SK-N-SH (cell line): ENCODE measurements at places on chromosomes 3 and 15.

GRCh38 chr15:44231842-44232241 is 36.8 kb upstream of the FRMD5 start:
- DNase-seq: no peak

DNA sequence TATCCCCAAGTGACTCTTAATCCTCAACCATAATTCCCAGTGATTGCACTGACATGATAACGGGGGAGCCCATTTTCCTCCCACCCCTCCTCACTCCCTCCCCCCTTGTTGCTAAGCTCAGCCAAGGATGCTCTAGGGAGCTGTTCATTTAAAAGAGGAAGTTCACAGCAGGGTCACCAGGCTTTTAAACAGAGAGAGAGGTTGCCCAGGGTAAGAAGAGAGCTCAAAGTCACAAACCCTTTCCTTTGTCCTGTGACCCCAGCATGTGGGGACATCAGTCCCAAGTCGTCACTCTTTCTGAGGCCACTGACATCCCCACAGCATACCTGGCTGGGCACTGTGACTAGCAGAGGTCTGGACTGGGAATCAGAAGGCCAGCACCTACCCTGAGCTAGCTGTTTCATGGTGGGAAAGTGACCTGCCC is 144.1 kb downstream of the RORA start:
- peak; percentile 70 for DNase-seq

- DNase-seq: no peak
Measured at GRCh38 chr3:123750659-123751420, 133.3 kb downstream of the MYLK start.

DNA sequence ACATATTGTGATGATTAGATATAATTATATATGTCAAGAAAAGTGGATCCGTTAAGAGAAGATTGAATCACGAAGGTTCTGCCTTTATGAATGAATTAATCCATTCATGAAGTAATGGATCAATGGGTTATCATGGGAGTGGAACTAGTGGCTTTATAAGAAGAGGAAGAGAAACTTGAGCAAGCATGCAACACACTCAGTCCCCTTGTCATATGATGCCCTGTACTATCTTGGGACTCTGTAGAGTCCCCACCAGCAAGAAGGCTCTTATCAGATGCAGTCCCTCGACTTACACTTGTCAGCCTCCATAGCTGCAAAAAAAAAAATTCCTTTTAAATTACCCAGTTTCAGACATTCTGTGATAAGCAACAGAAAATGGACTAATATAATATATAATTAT is 301.9 kb downstream of the RAP2B start:
- no peak for DNase-seq

DNA sequence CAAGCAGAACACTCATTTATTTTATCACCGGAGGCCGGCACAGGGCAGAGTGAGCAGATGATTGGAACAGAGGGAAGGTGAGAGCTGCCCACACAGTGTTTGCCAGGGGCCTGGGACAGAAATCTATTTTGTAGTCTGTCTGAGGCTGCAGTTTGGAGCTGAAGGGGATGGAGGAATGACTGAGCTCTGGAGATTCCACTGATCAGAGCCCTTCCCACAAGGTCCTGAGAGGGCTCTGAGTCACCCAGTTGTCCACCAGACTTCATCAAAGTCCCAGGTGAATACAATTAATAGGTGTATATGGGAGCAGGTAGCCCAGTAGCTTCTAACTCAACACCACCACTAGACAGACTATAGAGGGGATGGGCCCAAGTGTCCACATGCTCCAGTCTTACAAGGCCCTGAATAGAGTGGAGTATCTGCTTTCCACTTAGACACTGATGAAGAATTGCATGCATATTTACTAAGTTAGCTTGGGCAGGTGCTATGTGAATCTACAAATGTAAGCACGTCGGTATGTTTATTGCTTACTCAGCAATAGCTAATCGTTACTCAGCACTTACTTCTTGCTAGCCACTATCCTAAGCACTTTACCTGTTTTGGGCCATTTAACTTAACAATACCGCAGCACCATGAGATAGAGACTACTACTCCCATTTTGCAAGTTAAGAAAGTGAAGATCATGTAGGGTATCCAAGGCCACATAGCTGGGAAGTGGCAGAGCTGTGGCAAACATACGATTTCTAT is 2.7 kb upstream of the STARD5 start:
- DNase-seq: no peak

- no peak for DNase-seq
Measured at GRCh38 chr3:43523454-43524053, 98.3 kb downstream of the ANO10 start.

- DNase-seq: no peak
Measured at GRCh38 chr3:120393761-120394160, 44.6 kb upstream of the LRRC58 start.

DNA sequence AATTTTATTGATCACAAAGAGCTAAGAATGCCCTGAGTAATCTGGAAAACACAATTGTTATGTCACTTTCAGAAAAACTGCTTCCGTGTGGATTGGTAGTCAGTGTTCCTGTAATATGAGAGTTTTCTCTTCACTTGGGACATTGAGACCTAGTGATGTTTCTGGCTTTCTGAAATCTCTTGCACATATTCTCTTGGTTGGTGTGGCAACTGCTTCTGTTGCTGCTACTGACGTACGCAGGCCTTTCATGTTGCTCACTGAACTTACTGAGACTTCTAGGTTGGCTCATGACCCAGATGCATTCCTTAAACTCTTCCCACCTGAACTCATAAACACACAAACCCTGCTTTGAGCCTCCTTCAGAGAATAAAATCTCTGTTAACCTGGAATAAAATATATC is 175.0 kb upstream of the PFN2 start:
- DNase-seq: no peak

DNA sequence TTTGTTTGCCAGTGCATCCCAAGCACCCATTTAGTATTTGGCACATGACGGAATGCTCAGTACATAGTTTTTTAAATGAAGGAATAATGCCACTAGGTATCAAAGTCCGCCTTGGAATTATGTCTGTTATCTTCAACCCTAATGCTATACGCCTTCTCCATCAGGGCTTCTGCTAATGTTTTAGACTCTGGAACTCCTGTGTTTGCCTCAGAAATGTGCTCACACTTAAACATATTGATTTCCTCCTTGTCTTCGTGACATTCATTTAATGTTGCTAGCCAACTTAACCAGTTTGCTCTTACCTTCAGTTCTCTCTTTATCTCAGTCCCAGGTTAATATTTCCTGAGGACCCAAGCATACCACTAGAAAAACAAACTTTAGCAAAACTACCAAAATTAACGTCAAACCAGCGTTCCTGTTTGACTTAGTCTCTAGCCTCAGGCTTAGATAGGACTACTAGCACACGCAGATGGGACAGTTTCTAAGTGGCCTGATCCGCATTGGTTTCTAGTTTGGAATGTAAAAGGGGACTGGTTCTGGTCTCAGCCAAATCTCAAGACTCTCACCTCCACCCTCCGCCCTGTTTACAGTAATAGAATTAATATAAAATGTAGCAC is 81.4 kb downstream of the IL1RAP start:
- no peak for DNase-seq

GRCh38 chr15:86016750-86017149 is 62.9 kb upstream of the AGBL1 start:
- no peak for DNase-seq

DNA sequence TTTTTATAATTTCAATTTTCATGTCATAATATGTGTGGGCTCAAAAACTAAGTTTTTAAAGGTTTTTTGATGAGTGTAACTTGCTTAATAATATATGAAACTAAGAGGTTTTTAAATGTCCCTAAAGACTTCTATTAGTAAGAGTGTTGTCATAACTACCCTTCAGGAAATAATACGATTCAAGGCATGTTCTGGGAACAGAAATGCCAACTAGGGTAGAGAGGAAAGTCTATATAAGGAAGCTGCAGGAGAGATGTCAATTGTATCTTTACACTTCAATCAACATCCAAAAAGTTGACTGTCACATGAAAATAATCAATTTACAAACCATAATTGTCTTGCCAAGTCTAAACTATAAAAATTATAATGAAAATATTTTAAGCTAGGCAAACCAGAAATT is 76.3 kb downstream of the SMARCC1 start:
- no peak for DNase-seq

DNA sequence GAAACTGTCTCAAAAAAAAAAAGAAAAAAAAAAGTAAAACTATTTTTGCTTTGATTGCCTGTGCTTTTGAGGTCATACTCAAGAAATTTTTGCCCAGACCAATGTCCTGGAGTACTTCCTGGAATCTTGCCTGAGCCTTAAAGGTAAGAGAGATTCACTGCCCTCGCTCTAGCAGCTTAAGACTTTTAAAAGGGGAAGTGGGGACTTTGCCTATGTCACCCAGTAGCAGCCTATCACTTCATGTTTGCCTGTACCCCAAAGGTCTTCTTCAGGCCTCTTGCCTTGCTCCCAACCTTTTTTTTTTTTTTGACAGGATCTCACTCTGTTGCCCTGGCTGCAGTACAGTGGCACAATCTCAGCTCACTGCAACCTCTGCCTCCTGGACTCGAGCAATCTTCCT is 18.9 kb upstream of the GOLGB1 start:
- no peak for DNase-seq

DNA sequence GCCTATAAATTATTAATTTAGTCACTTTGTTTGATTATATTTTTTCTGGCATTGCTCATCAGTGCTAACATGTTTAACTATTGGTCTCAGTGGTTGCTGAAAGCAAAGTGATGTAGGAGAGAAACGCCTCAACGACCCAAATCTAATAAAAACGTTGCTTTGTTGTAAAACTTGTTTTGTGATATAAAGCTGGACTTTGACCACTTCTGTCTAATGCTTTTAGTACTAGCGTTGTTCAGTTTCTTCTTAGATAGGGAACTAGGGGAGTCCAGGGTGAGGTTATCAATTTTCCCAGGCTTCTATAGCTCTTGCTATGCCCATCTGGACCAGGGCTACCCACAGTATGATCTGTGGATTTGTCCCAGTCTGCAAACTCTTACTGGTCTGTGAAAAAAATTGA is 80.6 kb upstream of the TBC1D5 start:
- no peak for DNase-seq

- no peak for DNase-seq
Measured at GRCh38 chr3:146125951-146126350, 35.0 kb downstream of the PLOD2 start.

- no peak for DNase-seq
Measured at GRCh38 chr15:69554279-69554961, 101.8 kb downstream of the RPLP1 start.

- DNase-seq: no peak
Measured at GRCh38 chr15:81003097-81003350, 2.3 kb downstream of the TLNRD1 start.

GRCh38 chr3:155367506-155367905 is 74.0 kb upstream of the STRIT1 start:
- no peak for DNase-seq

DNA sequence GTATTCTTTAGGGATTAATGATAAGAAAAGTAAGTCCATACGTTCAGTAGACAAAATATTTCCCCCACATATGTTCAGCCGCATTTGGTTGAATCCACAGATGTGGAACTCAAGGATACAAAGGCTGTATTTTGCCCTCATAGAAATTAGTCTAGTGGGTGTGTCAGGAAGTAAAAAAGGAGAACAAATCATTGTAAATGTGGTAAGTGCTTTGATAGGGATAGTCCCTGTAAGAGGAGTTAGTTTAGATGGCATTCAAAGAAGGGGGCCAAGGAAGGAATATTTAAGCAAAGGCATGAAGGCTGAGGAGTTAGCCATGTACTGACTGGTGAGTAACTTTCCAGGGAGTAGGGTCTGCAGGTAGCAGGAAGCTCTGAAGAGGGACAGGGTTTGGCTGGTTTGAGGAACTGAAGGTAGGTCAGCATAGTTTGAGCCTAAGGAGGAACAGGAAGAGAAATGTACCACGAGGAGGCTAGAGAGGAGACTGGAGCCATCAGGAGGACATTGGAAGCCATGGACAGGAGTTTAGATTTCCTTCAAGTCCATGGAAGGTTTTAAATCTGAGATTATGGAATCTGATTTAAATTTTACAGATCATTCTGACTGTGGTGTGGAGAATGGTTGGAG is 98.8 kb downstream of the MME start:
- no peak for DNase-seq

GRCh38 chr15:66996094-66996493 is 69.3 kb upstream of the SMAD3 start:
- DNase-seq: no peak

GRCh38 chr15:90609242-90610180 is 79.8 kb downstream of the CRTC3 start:
- no peak for DNase-seq

- no peak for DNase-seq
Measured at GRCh38 chr3:60933824-60934223, 317.4 kb downstream of the FHIT start.

DNA sequence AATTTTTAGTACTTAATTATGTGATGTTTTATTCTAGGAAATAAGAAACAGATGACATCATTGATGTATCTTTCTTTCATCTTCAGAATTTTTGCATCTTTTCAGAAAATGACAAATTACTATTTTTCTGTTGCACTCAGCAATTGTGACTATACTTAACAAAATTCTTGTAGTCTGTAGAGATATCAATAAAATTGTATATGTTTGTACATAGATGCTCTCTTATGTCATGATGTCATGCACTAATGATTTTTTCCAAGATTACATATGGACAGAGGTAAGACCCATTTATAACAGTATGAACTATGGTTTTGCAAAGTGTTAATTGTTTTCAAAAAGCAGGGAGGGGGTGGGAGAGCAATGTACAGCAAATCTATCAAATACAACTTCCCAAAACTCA is 121.2 kb downstream of the POLQ start:
- DNase-seq: no peak

DNA sequence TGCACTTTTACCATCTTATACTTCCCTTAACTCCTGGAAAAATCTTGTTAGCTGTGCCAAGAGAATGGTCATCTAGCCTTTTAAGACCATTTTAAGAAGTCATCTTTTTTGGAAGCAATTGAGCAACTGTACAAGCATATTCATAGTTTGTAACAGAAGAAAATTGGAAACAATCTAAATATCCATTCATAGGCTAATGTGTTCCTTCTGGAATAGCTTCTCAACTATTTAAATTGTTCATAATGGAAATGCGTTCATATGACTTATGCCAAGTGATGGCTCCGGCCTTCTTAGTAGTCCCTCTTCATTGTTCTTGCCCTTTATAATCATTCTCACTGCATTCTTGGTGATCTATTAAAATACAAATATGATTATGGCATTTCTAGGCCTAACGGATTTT is 17.4 kb upstream of the OSBPL11 start:
- no peak for DNase-seq

GRCh38 chr3:139771331-139771730 is 93.6 kb upstream of the NMNAT3 start:
- DNase-seq: no peak

DNA sequence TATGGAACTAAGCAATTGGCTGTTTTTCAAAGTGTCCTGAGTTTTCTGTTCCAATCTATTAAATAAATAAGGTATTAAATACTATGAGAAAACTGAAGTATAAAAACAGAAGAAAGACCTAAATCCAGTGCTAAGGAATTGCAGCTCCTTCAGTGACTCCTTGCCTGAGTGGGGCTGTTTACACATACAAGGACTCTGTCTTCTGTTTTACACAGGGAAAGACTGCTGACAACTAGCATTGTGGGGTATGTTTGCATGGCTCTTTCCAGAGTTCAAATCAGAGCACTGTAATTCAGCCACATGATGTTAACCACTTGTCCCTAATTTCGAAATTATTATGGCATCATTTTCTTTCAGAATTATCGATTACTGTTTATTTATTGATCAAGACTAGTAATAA is 31.3 kb upstream of the MEIS2 start:
- DNase-seq: no peak
